ENCODE measurements at places on chromosomes 2 and 18.
A peak's percentile ranks its signal among the peaks of the same experiment; 100 is the strongest.

- no peak for DNase-seq
Observed at GRCh38 chr2:142545036-142545435, 332.4 kb upstream of the KYNU start.

DNA sequence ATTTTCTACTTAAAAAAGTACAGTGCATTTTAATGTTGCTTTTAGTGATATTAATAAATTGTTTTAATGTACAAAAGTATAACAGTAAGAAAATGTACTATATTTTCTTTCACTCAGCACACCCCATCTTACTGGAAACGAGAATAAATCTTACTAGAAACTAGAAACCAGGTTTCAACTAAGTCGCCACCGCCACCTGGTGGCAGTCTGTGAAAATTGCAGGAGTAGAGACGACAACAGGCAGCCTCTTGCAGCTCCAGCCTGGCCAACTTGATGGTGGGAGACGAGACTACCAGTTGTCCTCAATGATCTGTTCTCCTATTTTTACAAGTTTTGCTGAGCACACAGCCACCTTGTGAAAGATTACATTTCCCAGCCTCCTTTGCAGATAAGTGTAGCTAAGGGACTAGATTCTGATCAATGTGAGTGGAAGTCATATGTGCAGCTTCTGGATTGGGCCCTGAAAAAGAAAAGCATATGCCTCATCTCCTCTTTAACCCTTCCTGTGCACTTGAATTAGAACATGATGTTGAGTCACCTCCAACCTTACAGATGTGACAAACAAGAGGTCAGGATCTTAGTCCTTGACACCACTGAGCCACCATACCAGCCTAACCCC lies 8.7 kb downstream of the OTOF start:
- peak; percentile 92 for DNase-seq

GRCh38 chr2:143355870-143356269 lies 226.7 kb downstream of the ARHGAP15 start:
- DNase-seq: no peak

- peak; percentile 72 for DNase-seq
Observed at GRCh38 chr2:222903234-222904220, 42.7 kb downstream of the ACSL3 start.

- DNase-seq: no peak
Observed at GRCh38 chr18:26863921-26864497, 1.5 kb downstream of the AQP4 start.

DNA sequence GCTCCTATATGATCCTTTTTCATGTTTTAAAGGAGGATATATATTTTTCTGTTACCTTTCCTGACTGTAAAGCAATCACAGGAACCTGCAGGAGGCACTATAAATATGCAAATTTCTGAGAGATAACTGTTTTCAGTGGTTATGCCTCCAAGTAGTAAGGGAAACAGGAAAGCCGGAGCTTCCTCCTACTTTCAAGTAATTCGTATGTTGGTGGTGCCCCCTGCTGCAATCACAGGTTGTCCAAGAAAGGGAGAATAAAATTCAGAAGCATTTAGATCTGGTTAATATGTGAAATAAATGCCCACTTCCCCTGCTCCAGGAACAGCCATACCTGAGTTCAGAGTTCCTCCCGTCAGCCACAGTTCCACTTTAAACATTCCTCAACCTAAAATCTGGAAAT lies 12.0 kb upstream of the BCL11A start:
- DNase-seq: peak; percentile 74
